ENCODE measurements at places on chromosomes 3 and 15. TPM values are rescaled to one million over a fixed set of nuclear protein-coding genes. Genes with fewer than 3 reads are reported as not detected.

The ATP13A4 gene
- 0.27 TPM for polyA plus RNA-seq

The KLHL6 gene
- polyA plus RNA-seq = 1.6 TPM

The SLC27A2 gene
- polyA plus RNA-seq = 0.33 TPM

The GOLGA6B gene
- 0.27 TPM for polyA plus RNA-seq

DNA sequence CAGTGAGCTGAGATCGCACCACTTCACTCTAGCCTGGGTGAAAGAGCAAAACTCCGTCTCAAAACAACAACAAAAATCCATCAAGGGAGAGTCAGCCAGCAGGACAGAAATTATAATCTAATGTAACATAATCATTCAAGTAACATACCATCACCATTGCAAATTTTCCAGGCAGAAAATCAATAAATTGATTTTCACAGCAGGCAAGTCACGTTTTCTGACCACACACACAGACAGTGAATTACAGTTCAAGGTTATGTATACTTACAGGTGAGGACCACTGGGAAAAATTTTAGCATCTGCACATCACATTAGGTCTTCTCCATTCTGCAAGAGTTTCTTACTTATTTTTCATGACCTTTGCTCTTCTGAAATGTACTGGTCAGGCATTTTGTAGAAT lies 29.9 kb upstream of the NPAP1 start:
- no peak for DNase-seq

GRCh38 chr3:197181741-197182140 lies 116.7 kb downstream of the DLG1 start:
- peak; percentile 57 for DNase-seq

GRCh38 chr15:75199357-75199940 lies 2.2 kb upstream of the C15orf39 start:
- no peak for DNase-seq

DNA sequence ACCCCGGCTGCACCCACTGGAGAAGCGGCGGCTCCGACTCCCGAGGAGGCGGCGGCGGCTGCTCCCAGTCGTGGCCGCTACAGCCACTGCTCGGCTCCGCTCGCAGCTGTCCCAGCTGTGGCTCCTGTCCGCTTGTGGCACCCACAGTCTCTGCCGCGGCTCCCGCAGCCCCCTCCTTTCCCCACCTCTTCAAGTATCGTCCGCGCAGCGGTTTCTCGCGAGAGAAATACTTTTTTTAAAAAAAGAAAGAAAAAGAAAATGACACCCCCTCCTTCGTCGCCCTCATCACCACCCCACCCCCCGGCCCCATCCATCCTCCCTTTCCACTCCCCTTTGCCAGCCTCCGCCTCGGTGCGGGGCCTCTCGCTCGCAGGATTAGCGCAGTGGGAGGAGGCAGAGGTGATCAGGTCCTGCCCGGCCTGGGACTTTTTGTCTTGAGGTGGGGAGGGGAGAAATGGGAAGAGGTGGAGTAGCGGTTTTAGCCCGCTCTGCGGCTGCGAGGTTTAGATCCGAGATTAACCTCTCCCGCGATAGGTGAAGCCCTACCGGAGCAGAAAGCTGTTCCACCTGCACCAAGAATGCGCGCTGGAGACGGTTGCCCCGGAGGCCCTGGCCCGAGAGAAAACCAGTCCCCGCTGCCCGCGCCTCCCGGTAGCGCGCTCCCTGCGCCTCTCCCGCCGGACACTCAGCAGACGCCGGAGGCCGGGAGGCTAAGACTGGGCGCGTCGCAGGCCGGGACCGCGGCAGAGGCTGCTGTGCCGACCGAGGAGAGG lies at the start of gene FBN1:
TSS of gene FBN1 (minus strand) at position 152 of the 773 bp plus-strand sequence. CDS start 940 bp downstream, outside the sequence.
- peak; percentile 91 for DNase-seq

GRCh38 chr3:141921316-141921715 lies 44.9 kb downstream of the ATP1B3 start:
- DNase-seq = no peak

DNA sequence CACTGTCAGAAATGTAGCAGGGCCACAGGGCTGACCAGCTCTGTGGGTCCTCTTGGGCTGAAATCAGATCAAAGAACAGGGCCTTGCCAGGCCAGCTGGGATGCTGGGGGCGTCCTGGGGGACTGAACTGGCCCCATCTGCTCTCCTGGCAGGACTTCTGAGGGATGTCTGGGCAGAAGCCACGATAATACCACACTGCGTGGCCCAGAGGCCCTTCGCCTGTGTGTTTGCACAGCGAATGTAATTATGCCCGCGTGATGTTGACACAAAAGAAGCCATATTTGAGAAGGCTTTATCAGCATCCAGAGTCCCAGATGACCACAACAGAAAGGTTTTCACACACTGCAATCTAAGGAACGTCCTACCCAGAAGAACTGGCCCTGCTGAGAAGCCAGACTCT lies 174.0 kb downstream of the RAB11A start:
- no peak for DNase-seq

DNA sequence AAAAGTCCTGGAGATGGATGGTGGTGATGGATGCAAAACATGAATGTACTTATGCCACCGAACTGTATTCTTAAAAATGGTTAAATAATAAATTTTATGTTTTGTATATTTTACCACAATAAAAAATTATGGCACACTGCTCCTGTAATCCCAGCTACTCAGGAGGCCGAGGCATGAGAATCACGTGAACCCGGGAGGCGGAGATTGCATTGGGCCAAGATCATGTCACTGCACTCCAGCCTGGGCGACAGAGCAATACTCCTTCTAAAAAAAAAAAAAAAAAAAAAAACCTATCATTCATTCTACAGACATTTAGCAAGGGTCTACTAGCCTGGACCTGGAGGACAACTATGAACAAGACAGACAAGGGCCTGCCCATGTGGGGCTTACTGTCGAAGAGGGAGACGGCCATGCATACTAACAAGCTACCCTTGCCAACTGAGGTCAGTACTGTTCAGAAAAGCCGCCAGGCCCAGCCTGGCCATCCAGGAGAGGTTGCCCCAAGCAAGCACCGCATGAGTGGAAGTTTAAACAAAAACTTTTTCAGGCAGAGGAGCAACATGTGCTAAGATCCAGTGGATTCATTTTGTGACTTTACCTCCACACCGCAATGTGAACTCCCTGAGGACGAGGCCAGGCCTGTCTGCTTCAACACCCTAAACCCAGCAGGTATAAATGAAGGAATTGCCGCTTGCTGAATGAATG lies 2.8 kb upstream of the NEK4 start:
- DNase-seq = no peak

GRCh38 chr15:39598186-39598850 lies 17.4 kb downstream of the THBS1 start:
- no peak for DNase-seq

- peak; percentile 29 for DNase-seq
Measured at GRCh38 chr3:38397320-38397719, 50.7 kb downstream of the XYLB start.

GRCh38 chr15:72833561-72833960 lies 50.0 kb upstream of the ADPGK start:
- DNase-seq = no peak

- no peak for DNase-seq
Measured at GRCh38 chr3:85835857-85836440, 877.2 kb downstream of the CADM2 start.

DNA sequence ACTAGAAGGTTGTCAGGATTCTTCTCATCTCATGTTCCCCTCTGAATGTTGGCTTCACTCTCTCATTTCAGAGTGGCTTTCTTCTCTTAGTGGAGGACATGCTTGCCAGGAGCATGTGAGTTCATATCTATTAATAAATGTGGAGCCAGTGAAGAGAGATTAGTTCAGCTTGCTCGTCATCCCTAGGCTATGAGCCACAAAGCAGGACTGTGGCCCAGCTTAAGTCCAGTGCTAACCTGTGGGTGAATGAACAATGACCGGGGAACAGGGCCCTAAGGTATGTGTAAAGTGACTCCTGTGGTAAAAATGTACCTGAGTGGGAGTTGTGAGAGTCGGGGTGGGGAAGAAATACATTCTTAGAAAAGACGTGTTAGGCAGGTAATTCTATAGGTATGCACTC lies 96.9 kb upstream of the TBL1XR1 start:
- DNase-seq = peak; percentile 82

DNA sequence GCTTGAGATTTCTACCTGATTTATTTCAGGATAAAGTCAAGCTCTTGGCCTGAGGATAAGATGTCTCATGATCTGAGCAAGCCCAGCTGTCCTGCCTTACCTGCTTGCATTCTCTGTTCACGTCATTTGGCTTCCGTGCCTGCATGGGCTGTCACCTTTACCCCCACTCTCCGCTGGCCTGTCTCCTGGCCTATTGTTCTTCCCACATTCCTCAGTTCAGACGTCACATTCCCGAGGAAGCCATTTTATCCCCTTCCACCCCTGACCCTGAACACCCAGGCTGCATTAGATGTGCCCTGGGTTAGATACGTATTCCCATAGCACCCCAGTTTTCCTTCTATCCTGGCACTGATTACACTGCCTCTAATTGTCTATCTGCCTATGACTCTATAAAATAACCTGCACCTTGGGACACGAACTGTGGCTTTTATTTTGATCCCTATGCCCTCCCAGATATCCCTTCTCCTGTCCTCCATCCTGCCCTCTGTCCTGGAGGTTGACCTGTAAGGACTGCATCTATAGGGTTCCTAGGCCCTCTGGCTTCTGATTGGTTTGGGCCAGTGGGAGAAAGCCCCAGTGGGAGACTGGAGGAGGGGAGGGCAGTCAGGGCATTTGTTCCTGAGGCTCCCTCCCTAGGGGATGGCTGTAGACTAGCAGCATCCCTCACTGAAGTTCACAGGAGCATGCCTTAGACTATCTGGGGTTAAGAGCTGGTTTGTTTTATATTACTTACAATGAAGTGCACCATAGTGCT lies 19.2 kb upstream of the UBE2Q2 start:
- no peak for DNase-seq

DNA sequence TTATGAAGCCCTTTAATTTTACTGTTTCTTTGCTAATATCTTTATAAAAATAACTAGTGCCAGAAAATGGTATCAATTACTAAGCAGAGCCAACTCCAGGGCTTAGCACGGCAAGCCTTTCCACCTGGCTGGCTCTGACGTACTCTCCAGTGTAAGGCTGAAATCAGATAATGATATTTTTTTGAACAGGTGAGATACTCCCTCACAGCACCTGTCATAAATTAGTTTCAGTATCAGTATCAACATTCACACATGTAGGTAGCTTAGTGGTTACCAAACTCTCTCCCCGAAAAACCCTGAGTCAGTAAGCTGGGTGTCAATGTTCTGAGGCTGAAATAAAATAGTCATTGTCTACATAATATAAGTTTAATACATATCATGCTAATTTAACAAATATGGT lies 710.1 kb downstream of the SQOR start:
- no peak for DNase-seq
